ENCODE measurements at places on chromosomes 12 and 14. TPM values are rescaled to one million over a fixed set of nuclear protein-coding genes. Genes with fewer than 3 reads are reported as not detected.

GRCh38 chr12:127389923-127390322 lies 877.0 kb upstream of the TMEM132C start:
- H3K4me1 ChIP-seq, result no peaks in the 10 kb centered on the region
- H3K4me3 ChIP-seq, result no peak overlapping the region
- H3K36me3 ChIP-seq, result no peaks in the 10 kb centered on the region

DNA sequence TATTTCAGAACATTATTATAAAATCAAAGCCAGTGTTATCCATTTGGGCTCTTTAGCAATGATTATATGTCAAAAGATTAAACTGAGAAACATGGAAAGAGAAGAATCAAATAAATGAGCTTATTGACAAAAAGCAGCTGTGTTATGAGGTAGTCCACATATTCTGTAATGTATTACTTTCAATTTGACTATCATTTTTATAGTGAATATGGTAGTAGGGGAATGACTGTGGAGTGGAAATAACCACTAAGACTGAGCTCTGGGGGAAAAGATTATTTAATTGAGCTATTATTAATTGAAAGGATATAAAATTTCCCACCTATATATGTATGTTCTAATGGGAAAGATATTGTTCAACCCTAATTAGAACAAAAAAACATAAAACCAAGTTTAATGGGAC lies 381.3 kb downstream of the TMTC2 start:
- no peaks in the 10 kb centered on the region for H3K27me3 ChIP-seq
- no peak overlapping the region for H3K27ac ChIP-seq
- H3K4me3 ChIP-seq, result no peak overlapping the region
- peaks cover 12% of the 10 kb centered on the region for H3K4me1 ChIP-seq
- no peak for DNase-seq
- peaks cover 17% of the 10 kb centered on the region for H3K36me3 ChIP-seq

DPPA3 gene
- total RNA-seq, result not detected

DNA sequence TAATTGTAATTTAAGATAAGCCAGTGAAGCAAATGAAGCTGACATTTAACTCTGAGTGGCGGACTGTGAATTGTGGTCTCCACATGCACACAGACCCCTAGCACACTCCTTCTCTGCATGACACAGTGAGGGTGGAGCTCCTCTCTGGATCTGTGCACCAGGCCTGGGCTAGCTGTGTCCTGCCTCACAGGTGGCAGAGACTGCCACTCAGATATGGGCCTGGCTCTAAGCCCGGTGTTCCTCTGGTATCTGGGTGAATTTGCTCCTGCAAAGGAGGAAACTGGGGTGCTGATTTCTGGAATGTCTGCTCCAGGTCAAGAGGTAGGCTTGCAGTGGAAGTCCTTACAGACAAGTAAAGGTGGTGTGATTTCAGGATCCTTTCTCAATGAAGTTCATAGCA lies 282.4 kb downstream of the FOXN3 start:
- no peak overlapping the region for H3K27ac ChIP-seq
- peaks cover 7% of the 10 kb centered on the region for H3K36me3 ChIP-seq
- H3K4me1 ChIP-seq, result peaks cover under 1% of the 10 kb centered on the region
- no peaks in the 10 kb centered on the region for H3K27me3 ChIP-seq
- no peak for DNase-seq

KRT74 gene
- not detected for total RNA-seq

KERA gene
- not detected for total RNA-seq

DNA sequence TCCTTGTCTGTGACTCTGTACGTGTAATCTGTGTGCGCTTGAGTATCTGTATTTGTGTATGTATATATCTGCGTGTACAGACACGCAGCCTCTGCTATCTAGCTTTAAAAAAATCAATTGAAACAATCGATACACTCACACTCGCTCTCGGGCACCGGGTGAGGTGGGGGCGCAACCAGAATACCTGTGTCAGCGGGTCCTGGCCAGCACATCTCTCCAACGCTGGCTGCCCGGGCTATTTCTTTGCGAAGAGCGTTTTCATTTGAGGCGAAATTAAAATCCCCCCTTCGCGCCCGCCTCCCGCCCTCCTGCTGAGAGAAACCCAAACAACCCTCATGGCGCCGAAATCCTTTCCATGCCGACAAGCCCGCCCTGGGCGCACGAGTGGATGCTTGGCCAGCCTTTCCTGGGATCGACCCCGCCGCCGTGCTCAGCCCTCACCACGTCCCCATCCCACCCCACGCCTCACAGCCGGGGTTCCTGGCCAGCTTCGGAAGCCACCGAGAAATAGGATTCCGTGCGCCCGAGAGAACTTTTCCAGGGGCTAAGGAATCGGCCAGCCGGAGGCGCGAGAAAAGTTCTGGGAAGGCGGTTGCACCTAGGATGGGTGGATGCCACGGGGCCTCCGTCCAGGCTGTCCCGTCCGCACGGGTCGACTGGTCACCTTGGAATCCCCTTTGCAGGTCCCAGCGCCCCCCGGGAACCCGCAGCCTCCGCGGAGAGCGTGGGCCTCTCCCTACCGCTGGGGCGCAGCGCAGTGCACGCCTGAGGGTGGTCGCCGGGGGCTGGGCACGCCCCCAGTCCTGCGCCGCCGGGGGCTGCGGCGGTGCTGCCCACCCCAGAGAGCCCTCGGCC lies 1.0 kb downstream of the ZDHHC22 start:
- peak overlapping the region; percentile 85 for H3K4me3 ChIP-seq
- peaks cover 70% of the 10 kb centered on the region for H3K27me3 ChIP-seq

ACOT6 gene
- not detected for total RNA-seq

RNF212B gene
- not detected for total RNA-seq

GRCh38 chr12:113463746-113464451 lies 7.8 kb downstream of the LHX5 start:
- no peak for DNase-seq
- H3K36me3 ChIP-seq, result peaks cover 3% of the 10 kb centered on the region
- H3K27me3 ChIP-seq, result peaks cover 98% of the 10 kb centered on the region
- H3K27ac ChIP-seq, result no peak overlapping the region
- H3K4me3 ChIP-seq, result peak overlapping the region; percentile 50

DNA sequence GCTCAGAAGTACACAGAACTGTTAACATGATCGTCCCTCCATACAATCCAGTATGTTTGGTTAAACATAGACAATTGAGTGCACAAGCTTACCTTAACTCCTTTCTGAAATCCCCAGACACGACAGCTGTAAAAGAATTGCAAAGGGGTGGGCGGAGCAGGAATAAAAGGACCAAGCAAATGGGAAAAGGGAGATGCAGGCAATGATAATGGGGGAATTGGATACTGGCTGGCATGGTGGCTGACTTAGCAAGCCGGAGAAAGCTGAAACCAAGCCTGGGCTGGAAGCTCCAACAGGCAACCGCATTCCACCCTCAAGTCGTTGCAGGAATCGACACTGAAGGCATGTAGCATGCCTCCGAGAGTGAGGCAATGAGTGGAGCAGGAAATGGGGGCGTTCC lies 96.8 kb upstream of the TMEM132C start:
- no peak overlapping the region for H3K27ac ChIP-seq
- H3K4me1 ChIP-seq, result peaks cover 18% of the 10 kb centered on the region

GRCh38 chr14:75559451-75560222 lies 18.8 kb upstream of the FLVCR2 start:
- peaks cover 27% of the 10 kb centered on the region for H3K27me3 ChIP-seq
- DNase-seq, result no peak
- H3K4me3 ChIP-seq, result no peak overlapping the region

- peaks cover 9% of the 10 kb centered on the region for H3K4me1 ChIP-seq
- no peaks in the 10 kb centered on the region for H3K36me3 ChIP-seq
- H3K27me3 ChIP-seq, result peaks cover 5% of the 10 kb centered on the region
- no peak overlapping the region for H3K4me3 ChIP-seq
These were observed 278.5 kb downstream of the NOVA1 start for GRCh38 chr14:26319139-26319864.

DNA sequence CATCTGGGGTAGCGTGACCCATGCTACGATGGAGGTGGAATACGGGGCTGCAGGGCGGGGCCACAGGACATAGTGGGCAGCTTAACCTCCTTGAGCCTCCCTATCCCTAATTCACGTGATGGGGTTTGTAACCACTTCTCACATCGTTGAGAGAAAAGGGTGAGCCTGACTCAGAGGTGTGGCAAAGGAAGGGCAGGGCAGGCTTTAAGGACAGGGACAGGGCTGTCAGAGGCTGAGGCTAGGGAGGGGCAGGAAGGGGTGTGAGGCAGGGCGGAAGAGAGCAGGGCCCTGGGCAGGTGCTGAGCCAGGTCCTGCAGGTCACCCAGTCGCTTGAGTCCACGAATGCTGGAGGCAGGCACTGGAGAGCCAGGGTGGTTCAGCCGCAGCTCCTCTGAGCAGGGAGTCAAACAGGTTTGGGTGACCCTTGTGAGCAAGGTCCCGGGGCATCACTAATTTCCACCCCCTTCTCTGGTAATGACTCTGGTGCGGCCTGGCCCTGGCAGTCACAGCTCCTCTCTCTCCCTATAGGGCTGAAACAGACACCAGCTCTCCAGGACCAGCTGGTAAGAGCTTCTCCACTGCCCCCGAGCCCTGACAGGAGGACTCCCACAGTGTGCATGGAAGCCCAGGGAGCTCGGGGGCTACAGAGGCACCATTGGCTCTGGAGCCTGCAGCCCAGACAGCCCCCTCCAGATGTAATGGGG lies 7.5 kb upstream of the AQP2 start:
- no peak overlapping the region for H3K4me3 ChIP-seq
- peaks cover 2% of the 10 kb centered on the region for H3K27me3 ChIP-seq
- no peaks in the 10 kb centered on the region for H3K36me3 ChIP-seq
- H3K27ac ChIP-seq, result no peak overlapping the region

DNA sequence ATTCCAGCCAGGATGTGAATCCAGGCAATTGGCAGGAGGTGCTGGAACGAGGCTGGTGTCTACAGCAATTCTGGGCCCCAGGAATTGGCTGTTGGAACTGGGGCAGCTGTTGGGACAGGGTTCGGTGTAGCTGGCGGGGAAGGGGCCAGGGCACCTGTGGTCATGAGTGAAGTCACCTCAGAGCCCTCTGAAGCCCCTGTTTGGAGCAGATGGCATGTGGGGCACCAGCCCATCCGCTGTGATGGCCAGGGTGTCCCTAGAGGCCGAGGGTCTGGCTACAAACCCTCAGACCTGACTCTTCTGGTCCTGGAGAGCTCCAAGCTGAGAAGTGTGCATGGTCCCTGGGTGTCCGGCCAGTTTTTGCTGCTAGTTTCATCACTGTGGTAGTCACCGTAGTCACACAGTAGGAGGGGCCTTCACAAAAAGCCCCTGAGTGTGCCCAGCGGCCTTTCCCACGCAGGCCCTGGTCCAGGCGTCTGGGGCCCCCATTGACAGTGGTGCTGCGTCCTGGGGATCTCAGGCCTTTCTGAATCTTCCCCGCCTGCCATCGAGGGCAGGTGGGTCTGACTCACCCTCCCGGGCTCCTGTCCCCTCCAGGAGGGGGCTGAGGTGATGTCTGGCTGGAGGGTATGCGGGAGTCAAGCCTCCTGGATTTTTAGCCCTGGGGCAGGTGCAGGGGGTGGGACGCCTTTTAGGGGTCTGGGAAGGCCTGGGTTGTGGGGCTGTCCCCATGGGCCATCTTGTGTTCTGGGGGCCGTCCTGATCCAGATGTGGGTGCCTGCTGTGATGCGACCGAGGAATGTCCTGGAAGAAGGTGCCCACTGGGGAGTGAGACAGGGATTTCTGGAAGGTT lies 368.0 kb downstream of the TMEM121 start:
- no peaks in the 10 kb centered on the region for H3K27me3 ChIP-seq
- no peak overlapping the region for H3K4me3 ChIP-seq
- H3K36me3 ChIP-seq, result peaks cover 6% of the 10 kb centered on the region
- no peak for DNase-seq

DNA sequence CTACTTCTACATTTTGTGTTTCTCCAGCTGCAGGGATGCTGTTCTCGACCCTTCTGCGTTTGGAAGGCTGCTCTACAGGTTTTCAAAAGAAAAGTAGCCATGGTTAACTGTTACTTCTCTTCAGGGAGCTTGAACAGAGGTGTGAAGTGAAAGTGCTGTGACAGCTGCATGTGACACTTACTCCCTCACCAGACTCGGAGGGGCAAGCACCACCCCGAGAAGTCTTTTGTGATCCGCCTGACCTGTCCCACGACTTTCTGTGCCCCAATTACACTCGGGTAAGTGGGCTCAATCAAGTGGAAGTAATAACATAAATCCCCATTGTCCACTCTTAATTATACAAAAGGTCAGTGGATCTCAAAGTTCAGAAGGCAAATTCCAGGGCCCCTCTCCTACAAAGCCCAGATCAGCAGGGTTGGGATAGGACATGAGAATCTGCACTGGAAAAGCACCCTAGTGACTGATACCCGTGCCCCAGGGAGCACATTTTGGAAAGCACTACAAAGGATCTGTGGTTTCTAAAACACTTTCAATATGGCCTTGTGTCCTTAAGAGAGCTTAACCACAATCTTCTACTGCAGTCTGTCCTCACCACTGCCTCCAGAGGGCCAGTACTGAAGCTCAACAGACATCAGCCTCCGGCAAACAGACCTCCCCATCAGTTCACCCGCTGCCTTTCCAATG lies 11.5 kb downstream of the FICD start:
- peaks cover 12% of the 10 kb centered on the region for H3K4me1 ChIP-seq
- no peak for DNase-seq
- H3K27ac ChIP-seq, result peak overlapping the region; percentile 23
- H3K4me3 ChIP-seq, result peak overlapping the region; percentile 51
- H3K36me3 ChIP-seq, result peaks cover 52% of the 10 kb centered on the region
- peaks cover 24% of the 10 kb centered on the region for H3K27me3 ChIP-seq

CCND2 gene
- total RNA-seq, result 186 TPM

C3AR1 gene
- total RNA-seq, result not detected

GRCh38 chr12:23523339-23523738 lies 426.1 kb downstream of the SOX5 start:
- no peak overlapping the region for H3K4me3 ChIP-seq
- H3K36me3 ChIP-seq, result peaks cover 24% of the 10 kb centered on the region
- no peak for DNase-seq
- no peaks in the 10 kb centered on the region for H3K27me3 ChIP-seq

- H3K36me3 ChIP-seq, result no peaks in the 10 kb centered on the region
- peaks cover 21% of the 10 kb centered on the region for H3K4me1 ChIP-seq
- H3K27ac ChIP-seq, result no peak overlapping the region
- H3K4me3 ChIP-seq, result no peak overlapping the region
- DNase-seq, result no peak
These were observed 341.3 kb downstream of the EGLN3 start for GRCh38 chr14:33609582-33609981.

GRCh38 chr14:31336646-31337045 lies 83.7 kb downstream of the HEATR5A start:
- DNase-seq, result no peak
- H3K36me3 ChIP-seq, result peaks cover 24% of the 10 kb centered on the region
- no peaks in the 10 kb centered on the region for H3K27me3 ChIP-seq
- no peak overlapping the region for H3K27ac ChIP-seq
- H3K4me1 ChIP-seq, result no peaks in the 10 kb centered on the region
- H3K4me3 ChIP-seq, result no peak overlapping the region

LRRC43 gene
- 1.1 TPM for total RNA-seq
